Hematopoietic multipotent progenitor cell treated with erythropoietin and hydrocortisone succinate and interleukin-3 and kit ligand, for 8 days (in vitro differentiated cells): ENCODE measurements at places on chromosomes 1 and 21.

DNA sequence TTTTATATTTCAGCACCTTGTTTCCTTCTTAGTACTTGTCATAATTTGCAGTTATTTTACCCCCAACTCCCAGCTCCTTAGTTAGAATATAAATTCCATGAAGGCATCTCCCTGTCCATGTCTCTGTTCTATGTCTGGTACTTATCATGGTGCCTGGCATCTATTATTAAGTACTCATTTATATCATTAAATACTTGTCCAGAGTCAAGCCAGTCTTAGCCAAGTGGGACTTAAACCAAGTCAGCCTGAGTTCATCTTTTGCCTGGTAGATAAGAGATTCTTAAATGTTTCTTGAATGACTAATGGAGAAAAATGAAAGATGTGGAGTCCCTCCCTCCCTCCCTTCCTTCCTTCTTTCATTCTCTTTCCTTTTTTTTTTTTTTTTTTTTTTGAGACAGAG is 9.4 kb downstream of the SLC25A44 start:
- DNase-seq = no peak

DNA sequence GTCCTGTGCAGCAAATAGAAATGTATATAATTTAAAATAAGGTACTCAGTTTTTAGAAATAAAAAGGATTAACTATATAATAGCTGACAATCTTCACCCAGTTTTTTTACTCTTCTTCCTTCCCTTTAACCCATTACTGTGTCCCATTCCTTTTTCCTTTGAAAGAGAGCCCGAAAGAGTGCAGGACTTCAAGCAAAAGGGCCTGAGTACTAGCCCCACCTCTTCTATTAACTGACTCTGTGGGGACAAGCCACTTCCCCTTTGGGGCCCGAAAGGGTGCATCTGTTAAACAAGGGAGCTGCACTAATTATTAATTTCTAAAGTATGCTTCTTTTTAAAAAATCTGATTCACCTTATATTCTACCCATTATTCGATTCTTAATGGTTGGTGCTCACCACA is 3.3 kb downstream of the USP24 start:
- DNase-seq = peak; percentile 76

GRCh38 chr1:98732985-98733781 is 71.7 kb downstream of the SNX7 start:
- no peak for DNase-seq

- no peak for DNase-seq
Observed at GRCh38 chr21:41894511-41894910, 15.4 kb upstream of the PRDM15 start.

DNA sequence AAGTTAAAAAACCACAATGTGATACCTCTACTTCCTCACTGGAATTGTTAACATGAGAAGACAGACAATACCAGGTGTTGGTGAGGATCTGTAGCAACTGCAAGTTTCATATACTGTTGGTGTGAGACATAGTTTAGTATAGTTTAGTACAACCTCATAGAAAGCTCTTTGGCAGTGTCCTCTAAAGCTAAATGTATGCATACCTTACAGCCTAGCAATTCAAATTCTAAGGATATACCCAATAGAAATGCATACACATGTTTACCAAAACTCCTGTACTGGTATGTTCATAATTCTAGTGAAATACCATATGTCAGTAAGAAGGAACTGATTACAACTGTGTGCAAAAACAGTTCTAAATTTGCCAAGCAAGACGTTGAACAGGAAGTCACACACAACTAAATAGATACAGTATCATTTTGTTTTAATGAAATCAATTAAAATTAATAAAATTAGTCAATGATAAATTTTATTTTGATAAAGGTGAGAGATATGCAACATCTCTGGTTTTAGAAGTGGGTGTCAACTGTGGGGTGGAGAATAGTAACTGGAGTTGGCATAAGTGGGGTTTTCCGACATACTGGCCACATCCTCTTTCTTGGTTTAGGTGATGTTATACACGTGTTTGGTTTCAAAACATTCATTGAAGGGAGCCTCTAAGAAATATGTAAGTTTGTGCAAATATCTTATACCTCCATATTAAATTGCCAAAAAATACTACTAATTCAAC is 450.7 kb downstream of the PTPRC start:
- no peak for DNase-seq

GRCh38 chr1:203492748-203493130 is 1.2 kb upstream of the OPTC start:
- DNase-seq = no peak

GRCh38 chr1:186518822-186519381 is 58.0 kb upstream of the PDC start:
- no peak for DNase-seq
